Stimulated activated CD8-positive, alpha-beta memory T cell treated with anti-CD3 and anti-CD28 coated beads, Interleukin-7, amount 100 ng/mL, for 1 hour (primary cell): ENCODE measurements at places on chromosomes 7 and 10.

GRCh38 chr7:116953906-116954838, 871 bp downstream of the ST7 start:
- no peak for DNase-seq

DNA sequence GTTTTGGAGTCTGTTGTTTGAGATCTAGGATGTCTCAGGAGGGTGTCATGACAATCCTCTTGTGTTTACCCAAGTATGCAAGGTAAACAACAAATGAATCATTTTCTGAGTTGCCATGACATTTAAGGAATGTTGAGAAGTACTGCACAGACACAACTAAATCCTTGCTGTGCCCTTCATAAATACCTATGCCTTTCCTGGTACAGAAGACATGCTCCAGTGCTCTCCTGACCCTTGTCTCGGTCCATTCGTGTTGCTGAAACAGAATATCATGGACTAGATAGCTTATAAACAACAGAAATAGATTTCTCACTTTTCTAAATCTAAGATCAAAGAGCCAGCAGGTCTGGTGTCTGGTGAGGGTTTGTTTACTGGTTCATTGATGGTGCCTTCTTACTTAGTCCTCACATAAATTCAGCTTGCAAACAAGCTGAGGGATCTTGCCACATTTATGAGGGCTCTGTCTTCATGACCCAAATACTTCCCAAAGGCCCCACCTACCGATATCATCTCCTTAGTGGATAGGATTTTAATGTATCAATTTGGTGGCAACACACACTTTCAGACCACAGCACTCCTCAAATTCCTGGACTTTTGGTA, 341.8 kb upstream of the SEMA3A start:
- DNase-seq, result no peak

DNA sequence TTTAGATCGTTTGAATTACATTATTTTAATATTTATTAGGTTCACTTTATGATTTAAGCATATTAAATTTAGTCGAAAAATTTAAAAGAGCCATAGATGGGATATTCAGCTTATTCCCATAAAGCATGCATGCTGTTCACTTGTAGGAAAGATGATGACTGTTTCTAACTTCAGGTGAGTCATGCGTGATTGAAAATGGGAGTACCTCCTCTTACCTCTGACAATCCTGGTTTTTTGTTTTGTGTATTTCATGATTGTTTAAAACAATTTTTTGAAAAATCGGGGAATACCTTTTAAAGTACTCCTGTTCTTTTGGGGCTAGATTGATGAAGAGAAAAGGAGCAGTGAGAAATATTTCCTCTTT, 1.4 kb downstream of the TNKS2 start:
- DNase-seq, result no peak

DNA sequence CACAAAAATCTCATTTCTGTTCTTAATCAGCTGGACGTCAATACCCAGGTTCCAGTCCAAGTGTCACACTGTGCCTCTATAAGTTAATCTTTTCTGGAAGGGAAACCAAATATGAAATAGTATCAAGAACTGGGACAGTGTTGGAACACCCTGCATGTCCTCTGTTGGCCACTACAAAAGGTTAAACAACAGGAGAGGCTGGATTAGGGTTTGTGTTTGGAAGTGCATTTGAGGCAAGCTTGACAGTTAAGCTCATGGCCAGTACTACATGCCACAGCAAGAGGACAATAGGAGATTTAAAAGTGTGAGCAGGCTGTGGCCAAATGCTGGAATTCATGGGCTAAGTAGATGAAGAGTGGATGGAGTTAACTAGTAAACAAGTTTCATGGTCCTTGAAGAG, 751.5 kb downstream of the AUTS2 start:
- DNase-seq, result no peak

- no peak for DNase-seq
These were observed 81.6 kb downstream of the RPS24 start for GRCh38 chr10:78115135-78115853.
